M059J (cell line): ENCODE measurements at places on chromosomes 4 and X.
A peak's percentile ranks its signal among the peaks of the same experiment; 100 is the strongest.

DNA sequence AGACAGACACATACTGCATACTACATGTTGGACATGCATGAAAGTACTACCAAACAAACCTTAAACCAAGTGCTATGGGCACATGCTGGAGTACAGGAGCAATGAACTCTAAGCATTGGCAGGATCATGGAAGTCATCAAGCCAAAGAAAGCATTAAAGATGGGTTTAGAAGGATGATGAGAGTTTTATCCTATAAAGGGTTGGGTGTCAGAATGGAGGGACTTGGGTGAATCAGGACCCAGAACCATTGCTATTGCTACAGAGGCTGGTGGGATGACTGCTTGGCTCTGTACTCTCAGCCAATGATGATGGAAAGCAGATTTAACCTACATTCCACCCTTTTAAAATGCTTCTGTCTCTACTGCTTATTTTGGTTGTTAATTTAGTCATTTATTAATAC lies 233.9 kb upstream of the EDA2R start:
- DNase-seq, result no peak

GRCh38 chr4:127006446-127006877 lies 626.3 kb upstream of the INTU start:
- no peak for DNase-seq

DNA sequence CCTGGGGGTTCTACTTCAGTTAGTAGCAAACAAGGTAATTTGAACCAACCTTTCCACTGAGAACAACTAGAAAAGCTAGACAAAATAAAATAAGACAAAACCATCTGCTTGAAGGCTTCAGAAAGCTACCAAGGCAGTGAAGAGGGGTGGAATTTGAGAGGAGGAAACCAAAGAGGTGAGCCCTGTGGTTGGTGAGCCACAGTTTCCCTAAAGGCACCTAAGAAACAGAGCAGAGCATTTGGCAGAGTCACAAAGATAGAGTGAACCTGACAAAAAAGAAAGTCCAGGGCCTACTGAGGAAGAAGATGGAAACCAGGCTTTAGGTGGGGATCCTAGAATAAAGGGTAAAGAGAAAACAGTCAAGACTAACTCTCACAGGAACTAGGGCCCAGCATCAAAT lies 44.3 kb downstream of the CHST7 start:
- no peak for DNase-seq

DNA sequence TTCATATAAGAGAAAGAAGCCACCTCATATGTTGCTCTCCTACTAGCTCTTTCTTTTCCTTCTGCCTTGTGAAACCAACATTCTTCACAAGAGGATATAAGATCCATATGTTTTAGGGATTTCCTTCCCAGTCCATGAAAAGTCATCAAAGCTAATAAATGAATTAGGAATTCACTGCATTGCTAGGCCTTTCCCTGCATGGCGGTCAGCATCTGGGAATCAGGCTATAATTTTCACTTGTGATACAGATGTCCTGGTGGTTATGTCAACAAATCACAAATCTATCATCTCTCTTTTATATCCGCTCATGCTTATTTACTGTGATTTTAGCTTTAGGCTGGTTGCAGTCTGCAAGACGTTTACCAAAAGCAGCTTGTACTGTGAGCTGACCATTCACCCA lies 510.0 kb downstream of the NLGN4X start:
- DNase-seq, result no peak

DNA sequence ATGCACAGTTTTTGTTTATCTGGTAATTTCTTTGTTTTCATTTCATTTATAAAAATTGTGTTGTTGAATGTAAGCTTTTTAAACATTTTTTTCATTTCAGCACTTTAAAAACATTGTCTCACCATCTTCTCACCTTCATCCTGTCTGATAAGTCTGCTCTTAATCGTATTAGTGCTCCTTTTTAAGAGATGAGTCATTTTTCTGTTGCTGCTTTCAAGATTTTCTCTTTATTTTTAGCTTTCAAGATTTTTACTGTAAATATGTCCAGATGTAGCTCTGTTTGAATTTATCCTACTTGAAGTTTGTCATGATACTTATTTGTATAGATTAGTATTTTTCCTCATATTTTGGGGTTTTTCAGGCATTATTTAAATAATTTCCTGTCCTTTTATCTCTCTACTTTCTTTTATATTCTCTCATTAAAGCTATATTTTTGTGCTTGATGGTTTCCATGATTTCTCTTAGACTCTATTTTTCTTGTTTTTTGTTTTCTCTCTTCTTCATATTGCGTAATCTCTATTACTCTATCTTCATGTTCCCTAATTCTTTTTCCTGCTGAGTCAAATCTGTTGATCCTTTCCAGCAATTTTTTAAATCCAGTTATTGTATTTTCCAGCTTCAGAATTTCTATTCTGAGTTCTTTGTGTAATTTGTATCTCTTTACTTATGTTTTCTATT lies 1400.4 kb upstream of the PCDH7 start:
- no peak for DNase-seq

DNA sequence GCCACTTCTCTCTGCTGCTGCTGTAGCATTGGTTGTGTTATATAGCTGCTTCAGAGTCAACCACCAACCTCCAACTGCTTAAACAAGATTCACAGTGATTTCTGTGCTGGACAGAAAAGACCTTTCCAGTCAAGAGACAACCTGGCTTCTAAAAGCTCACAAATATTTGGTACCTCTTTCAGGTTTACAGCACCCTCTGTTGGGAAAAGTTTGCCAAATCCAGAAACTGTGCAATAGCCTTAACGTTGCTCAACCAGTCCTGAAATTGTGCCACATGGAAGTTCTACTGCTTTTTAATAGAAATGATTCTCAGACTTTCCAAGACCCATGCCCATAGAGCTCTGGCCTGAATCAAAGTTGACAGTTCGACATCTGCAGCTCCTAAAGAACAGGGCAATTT lies 842.1 kb upstream of the HTR2C start:
- peak; percentile 55 for DNase-seq

DNA sequence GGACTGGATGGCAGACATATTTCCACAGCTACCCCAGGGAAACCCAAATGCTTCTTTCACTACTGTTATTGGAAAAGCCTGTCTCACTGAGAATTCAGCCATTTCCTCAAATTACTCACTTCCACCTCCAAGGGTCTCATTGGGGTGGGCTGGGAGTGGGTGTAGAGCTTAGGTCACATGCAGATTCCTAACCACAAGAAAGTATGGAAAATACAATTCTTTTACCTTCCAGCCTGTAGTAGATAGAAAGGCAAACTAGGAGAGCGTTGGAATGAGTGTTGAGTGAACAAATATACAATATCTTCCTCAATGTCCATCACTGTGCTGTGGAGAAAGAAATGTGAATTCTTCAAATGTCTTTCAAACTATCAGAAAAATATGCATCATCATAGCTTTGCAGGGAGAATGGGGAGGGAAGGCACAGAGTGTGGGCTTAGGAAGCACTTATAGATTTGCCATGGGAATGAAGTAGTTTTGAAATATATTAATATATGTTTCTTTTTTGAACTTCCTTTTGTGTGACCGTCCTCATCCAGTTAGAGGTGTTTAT lies 245.3 kb upstream of the JADE1 start:
- no peak for DNase-seq

DNA sequence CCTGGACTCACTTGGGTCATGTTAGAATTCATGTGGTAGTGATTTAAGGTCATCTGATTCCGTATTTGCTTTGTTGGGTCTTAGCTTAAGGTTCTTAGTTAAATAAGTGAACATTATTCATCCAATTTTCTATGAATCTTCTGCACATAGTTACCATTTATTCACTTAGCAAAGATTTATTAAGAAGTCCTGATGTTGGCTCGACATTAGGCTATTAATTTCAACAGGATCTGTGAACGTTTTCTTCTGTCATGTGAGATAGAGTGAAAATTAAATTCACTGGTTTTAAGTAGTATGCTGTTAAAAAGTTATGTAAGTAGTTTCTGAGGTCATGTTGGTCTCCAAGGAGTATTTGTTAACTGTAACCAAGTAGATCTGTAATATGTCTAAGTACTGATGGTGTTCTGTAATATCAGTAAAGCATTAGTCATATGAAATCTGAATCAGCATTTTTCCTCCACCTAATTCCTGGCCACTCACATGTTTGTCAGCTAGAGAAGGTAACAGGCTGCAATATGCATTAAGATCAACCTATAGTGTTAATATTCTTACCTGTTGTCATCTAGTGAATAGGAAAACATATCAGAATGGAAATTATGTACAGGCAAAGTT lies 155.6 kb downstream of the PCDH7 start:
- no peak for DNase-seq

DNA sequence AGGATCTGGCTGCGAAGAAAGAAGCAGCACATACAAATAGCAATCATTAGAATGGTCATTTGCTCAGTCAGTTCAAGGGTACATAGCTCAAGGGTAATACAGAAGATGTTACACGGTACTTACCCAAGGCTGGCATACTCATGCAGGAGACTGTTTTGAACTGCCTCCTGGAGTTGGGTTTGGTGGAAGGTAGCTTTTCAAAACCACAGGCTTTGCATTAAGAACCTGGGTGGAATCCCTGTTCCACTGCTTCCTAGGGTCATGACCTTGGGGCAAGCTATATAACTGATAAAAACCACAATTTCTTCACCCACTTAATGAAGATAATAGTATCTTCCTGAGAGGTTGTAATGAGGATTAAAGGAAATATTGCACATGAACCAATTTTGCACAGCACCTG lies 36.5 kb downstream of the TBC1D9 start:
- DNase-seq, result no peak

DNA sequence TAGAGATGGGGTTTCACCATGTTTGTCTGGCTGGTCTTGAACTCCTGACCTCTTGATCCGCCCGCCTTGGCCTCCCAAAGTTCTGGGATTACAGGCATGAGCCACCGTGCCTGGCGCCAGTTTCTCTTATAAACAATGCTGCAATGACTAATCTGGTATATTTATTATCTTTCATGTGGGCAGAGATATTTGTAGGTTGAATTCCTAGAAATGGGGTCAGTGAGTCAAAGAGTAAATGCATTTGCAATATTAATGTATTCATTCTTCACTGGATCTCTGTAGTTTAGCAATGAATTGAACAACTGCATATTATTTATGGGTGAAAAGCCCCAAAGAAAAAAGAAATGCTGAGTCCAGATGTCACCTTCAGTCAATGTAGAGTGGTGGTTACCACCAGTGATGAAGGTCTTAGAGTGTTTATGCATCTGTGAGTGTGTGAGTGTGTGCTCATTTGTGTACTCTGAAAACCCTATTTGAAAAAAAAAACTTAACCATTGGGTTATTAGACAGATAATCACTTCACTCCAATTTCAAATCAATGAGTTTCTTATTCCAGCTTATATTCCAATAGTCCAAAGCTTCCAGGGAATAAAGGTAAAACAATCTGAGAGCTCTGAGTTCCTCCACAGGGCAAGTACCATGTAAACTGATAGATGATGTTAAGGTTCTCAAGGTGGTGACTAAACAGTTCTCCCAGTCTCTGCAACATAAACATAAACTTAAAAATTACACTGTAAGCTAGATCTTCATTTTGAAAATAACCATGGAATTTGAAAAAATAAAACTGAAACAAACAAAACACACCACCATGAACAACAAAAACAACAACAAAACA lies 22.6 kb upstream of the CD38 start:
- peak; percentile 91 for DNase-seq

DNA sequence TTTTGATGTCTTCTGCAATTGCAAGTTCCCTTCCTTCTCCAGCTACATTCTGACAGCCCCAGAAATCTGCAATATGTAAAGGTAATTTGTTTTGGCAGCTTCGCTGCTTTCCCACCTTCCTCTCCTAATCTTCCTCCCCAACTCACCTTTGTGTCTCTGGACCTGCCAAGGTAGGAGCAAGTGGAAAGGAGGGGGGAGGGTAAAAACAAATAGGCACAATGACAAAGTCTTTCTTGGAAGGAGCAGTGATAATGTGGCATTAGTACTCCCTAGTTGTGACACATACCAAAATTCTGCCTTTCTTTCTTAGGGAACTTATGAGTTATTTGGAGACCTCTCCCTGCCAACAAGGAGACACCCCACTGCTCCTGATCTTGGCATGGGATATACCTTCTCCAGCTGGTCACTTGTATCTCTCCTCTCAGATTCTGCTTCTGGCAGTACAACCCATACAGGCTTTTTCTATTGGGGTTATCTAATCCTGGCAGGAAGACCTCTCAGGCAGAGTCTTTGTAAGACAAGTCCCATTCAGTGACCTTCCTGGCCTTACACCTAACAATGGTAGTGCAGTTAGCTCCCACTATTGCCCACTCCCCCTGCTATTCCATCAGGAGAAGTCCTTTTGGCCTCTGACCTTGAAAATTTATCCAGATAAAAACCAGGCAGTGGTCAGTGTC lies 24.2 kb downstream of the F8 start:
- DNase-seq, result no peak

- DNase-seq, result no peak
Measured at GRCh38 chr4:14054391-14054790, 426.9 kb upstream of the BOD1L1 start.

DNA sequence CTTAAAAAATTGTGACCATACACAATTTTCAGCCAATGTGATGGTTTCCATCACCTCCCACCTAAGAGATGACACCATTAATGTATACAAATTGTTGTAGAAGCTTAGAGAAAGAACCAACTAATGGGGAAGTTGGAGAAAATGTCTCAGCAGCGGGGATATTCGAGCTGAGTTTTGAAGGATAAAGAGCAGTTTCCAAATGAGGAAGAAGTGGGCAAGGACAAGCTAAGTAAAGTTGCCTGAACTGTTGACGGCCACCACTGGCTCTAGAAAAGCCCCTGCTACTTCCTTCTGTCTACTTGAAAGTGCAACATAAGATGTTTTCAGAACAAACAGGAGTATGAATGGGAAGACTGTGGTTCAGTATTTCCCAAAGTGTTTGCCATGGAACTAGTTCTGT lies 92.0 kb downstream of the CHRNA9 start:
- DNase-seq, result no peak

DNA sequence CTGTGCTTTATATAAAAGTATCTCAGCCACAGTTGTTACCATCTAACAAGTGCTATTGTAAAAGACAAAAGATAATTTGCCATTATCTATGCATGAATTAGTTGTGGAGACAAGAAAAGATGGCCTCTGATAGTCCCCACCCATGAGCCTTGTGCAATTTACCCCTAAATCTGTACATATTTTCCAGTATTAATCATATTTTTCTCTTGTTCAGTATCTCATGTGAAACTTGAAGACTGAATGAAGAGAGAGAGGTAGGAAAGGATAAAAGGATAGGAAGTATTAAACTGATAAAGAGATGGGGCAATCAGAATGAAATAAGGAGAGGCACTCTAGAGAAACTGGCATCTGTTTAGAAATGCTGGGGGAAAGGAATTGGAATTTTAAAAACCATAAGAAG lies 3.7 kb downstream of the MYOZ2 start:
- no peak for DNase-seq

DNA sequence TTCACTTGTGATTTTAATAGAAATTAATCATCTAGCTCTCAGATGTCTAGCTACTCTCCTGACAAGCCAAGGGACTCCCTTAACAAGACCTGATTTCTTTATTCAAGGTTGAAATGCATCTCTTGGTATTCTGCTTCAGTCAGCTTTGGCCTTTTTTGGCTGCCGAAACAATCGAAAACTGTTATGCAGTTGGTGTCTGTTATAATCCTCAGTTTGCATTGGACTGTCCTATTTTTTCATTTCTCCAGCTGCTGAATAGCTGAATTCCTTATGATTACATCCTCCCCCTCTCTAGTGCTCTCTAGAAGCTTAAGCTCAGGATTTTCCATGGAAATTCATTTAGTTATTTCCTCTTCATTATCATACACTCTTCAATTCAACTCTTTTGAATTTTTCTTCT lies 177.2 kb downstream of the TRIML1 start:
- DNase-seq, result no peak

- DNase-seq, result peak; percentile 93
Measured at GRCh38 chr4:145679520-145679919, 426 bp upstream of the C4orf51 start.

GRCh38 chr4:181046809-181047208 lies 1196.4 kb upstream of the TENM3 start:
- no peak for DNase-seq
